ENCODE measurements at places on chromosomes 7 and 10. TPM values are rescaled to one million over a fixed set of nuclear protein-coding genes. Genes with fewer than 3 reads are reported as not detected.

- DNase-seq: peak; percentile 39
- peaks cover 26% of the 10 kb centered on the region for H3K36me3 ChIP-seq
- H3K27me3 ChIP-seq: peaks cover 10% of the 10 kb centered on the region
Observed at GRCh38 chr7:22697876-22698606, 29.0 kb upstream of the IL6 start.

DNA sequence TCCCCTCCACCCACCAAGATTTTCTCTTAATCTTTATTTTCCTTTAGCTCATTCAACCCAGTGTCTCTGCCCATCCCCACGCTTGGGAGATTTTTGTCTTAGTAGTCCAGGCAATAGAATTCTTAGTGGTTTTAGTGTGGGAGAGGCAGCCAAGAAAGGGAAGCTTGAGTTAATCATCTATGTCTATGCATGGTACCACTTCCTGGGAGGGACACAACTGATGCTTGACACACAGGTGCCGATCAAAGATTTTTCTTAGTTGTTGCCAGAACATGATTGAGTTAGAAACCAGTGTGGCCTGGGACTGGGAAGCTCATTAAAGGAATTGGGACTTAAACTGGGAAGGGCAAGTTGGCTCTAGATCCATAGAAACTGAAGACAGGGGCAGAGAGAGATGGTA lies 3.1 kb downstream of the STRA8 start:
- peaks cover 9% of the 10 kb centered on the region for H3K4me1 ChIP-seq
- DNase-seq: no peak
- H3K4me3 ChIP-seq: no peak overlapping the region
- no peaks in the 10 kb centered on the region for H3K27me3 ChIP-seq
- H3K27ac ChIP-seq: no peak overlapping the region

DNA sequence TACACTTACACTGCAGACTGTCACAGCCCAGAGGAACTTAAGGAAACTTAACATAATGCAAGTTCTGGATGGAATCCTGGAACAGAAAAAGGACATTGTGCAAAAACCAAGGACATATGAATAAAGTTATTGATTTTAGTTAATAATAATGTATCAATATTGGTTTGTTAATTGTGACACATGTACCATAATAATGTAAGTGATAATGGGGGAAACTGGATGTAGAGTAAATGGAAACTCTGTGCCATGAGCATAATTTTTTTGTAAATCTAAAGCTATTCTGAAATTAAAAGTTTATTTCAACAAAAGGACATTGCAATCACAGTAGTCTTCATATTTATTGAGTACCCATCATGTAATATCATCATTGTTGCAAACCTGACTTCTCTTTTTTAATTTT lies 107.2 kb downstream of the VTI1A start:
- no peak overlapping the region for H3K27ac ChIP-seq
- H3K36me3 ChIP-seq: peaks cover 2% of the 10 kb centered on the region
- no peak for DNase-seq
- H3K27me3 ChIP-seq: no peaks in the 10 kb centered on the region

GRCh38 chr7:143901332-143901667 lies 676 bp downstream of the TCAF1 start:
- peak overlapping the region; percentile 92 for H3K4me3 ChIP-seq
- H3K4me1 ChIP-seq: peaks cover 26% of the 10 kb centered on the region
- H3K27me3 ChIP-seq: no peaks in the 10 kb centered on the region
- DNase-seq: no peak
- peak overlapping the region; percentile 90 for H3K27ac ChIP-seq

GRCh38 chr10:48574322-48574796 lies 30.5 kb downstream of the ARHGAP22 start:
- no peak overlapping the region for H3K27ac ChIP-seq
- no peak overlapping the region for H3K4me3 ChIP-seq
- no peak for DNase-seq
- no peaks in the 10 kb centered on the region for H3K36me3 ChIP-seq

- no peak for DNase-seq
- no peak overlapping the region for H3K27ac ChIP-seq
- H3K4me3 ChIP-seq: no peak overlapping the region
- H3K4me1 ChIP-seq: no peaks in the 10 kb centered on the region
Observed at GRCh38 chr7:98565103-98565502, 52.0 kb upstream of the NPTX2 start.

The RELN gene
- not detected for total RNA-seq
